ENCODE measurements at places on chromosomes 11 and 22. TPM values are rescaled to one million over a fixed set of nuclear protein-coding genes. Genes with fewer than 3 reads are reported as not detected.

ANGPTL5 gene
- total RNA-seq: not detected

ASRGL1 gene
- 6.3 TPM for total RNA-seq

BLID gene
- total RNA-seq: 4.5 TPM

SLC7A4 gene
- total RNA-seq: 0.63 TPM

OR51B2 gene
- total RNA-seq: not detected

VSTM5 gene
- total RNA-seq: 0.58 TPM

OR5T1 gene
- total RNA-seq: not detected

OR52I2 gene
- not detected for total RNA-seq

HIKESHI gene
- total RNA-seq: 27.0 TPM

- H3K27me3 ChIP-seq: no peaks in the 10 kb centered on the region
- H3K4me1 ChIP-seq: peaks cover 5% of the 10 kb centered on the region
- no peak overlapping the region for H3K4me3 ChIP-seq
- H3K27ac ChIP-seq: no peak overlapping the region
- DNase-seq: peak; percentile 60
Measured at GRCh38 chr22:25536589-25536988, 27.9 kb upstream of the GRK3 start.

GRCh38 chr11:47466201-47466600 is 17.3 kb upstream of the RAPSN start:
- no peaks in the 10 kb centered on the region for H3K27me3 ChIP-seq
- H3K27ac ChIP-seq: peak overlapping the region; percentile 61
- H3K4me1 ChIP-seq: peaks cover 7% of the 10 kb centered on the region
- H3K4me3 ChIP-seq: no peak overlapping the region

DNA sequence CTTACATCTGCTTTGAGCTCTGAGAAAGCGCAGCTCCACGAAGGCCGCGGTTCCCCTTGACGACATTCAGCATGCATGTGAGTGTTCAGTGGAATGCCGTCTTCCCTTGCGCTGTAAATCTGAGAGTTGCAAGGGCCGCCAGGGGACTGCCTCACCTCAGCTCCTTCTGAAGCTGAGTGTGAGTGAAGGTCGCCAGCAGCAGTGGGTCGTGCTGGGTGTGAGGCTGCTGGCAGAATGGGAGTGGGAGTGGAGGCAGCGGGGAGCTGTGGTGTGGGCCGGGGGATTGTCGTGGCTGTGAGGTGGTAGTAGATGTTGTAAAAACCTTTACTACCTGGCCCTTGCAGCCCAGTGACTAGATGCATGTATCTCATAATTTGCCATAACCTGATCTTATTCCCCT is 65.2 kb downstream of the PPP6R2 start:
- H3K4me3 ChIP-seq: no peak overlapping the region
- no peaks in the 10 kb centered on the region for H3K27me3 ChIP-seq
- H3K27ac ChIP-seq: no peak overlapping the region
- DNase-seq: no peak
- H3K4me1 ChIP-seq: no peaks in the 10 kb centered on the region

- no peak within 1 kb of the TSS for H3K4me3 ChIP-seq
- no peak for DNase-seq
- H3K27me3 ChIP-seq: no peaks in the 10 kb centered on the region
- no peaks in the 10 kb centered on the region for H3K36me3 ChIP-seq
- H3K4me1 ChIP-seq: no peaks in the 10 kb centered on the region
Measured at GRCh38 chr11:118086913-118087768, at the start of gene SMIM35. Gene SMIM35, minus strand, starts transcription at chr11:118086963. Its CDS starts 206 bp downstream, at chr11:118086757.

GRCh38 chr11:74321487-74322188 is 10.2 kb upstream of the P4HA3 start:
- no peaks in the 10 kb centered on the region for H3K36me3 ChIP-seq
- DNase-seq: peak; percentile 70
- no peak overlapping the region for H3K27ac ChIP-seq

GRCh38 chr11:1970956-1971355 is 23.8 kb downstream of the MRPL23 start:
- no peak overlapping the region for H3K4me3 ChIP-seq
- no peaks in the 10 kb centered on the region for H3K4me1 ChIP-seq
- H3K27me3 ChIP-seq: no peaks in the 10 kb centered on the region
- H3K36me3 ChIP-seq: no peaks in the 10 kb centered on the region

GRCh38 chr11:69079661-69080256 is 31.0 kb downstream of the TPCN2 start:
- no peaks in the 10 kb centered on the region for H3K27me3 ChIP-seq
- no peak for DNase-seq
- H3K4me3 ChIP-seq: no peak overlapping the region
- peaks cover 3% of the 10 kb centered on the region for H3K4me1 ChIP-seq
- peaks cover 28% of the 10 kb centered on the region for H3K36me3 ChIP-seq

- H3K4me1 ChIP-seq: no peaks in the 10 kb centered on the region
- H3K36me3 ChIP-seq: no peaks in the 10 kb centered on the region
- no peak overlapping the region for H3K4me3 ChIP-seq
- no peak overlapping the region for H3K27ac ChIP-seq
Measured at GRCh38 chr11:74316772-74317505, 5.5 kb upstream of the P4HA3 start.

Measured in lung (tissue), 17 donors.